ENCODE measurements at places on chromosomes 5 and 9.
A peak's percentile ranks its signal among the peaks of the same experiment; 100 is the strongest.

- DNase-seq, result no peak
Observed at GRCh38 chr9:90629991-90630390, 12.6 kb downstream of the DIRAS2 start.

- DNase-seq, result no peak
Observed at GRCh38 chr9:103082494-103082893, 87.4 kb downstream of the CYLC2 start.

DNA sequence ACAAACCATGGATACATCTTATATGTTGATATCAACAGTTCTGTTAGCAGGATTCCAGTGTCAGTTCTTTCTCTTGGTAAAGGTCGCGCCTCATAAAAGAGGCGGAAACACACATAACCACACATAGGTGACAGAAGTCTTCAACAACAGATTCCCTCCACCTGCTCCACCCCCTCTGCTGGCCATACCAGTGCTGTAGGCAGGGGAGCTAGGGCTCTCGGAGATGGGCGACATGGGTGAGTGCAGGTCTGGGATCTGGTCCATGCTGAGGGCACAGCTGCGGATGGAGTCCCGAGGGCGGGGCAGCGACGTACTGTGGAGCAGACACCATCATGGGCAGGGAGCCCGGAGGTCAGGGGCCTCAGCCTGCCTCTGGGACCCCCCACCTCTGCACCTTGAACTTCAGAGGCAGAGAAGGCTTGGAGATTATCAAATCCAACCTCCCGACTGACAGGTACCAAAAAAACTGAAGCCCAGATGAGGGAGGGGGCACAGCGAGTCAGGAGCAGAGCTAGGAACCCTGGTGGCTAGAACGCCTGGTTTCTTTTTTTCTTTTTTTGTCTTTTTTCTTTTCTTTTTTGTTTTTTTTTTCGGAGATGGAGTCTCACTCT lies 12.0 kb upstream of the TOR2A start:
- DNase-seq, result no peak

GRCh38 chr5:172005708-172006320 lies 624 bp downstream of the FBXW11 start:
- DNase-seq, result peak; percentile 21

DNA sequence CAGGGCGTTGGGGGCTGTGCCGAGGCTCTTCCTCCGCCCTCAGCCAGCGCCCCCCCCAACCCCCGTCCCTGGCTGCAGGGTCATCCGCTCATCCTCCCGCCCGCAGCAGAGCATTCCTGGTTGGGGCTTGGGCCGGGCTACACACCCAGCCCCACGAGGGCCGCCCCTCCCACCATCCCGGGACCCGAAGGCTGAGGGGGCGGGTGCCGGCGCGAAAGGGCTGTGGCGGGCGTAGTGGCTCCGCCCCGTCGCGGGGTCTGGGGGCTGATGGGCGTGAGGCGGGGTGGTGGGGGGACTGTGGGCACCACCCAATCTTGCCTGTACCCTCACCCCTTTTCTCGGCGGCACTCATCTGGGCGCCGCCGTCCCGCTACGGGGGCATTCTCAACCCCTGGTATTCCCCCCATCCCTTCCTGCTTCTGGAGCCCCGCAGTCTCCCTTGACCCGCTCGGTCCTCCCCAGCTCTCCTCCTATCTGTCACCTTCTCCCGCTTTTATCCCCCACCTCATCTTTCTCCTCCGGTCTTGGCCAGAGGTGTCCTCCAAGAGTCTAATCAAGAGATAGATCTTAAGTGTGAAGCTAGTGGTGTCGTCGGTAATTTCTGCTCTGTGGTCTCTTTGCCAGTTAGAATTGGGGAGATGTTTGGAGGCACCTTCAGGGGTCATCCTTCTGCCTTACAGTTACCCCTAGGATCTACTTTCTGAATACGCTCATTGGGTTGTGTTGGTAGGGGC lies 1.6 kb downstream of the FER start:
- DNase-seq, result peak; percentile 59

DNA sequence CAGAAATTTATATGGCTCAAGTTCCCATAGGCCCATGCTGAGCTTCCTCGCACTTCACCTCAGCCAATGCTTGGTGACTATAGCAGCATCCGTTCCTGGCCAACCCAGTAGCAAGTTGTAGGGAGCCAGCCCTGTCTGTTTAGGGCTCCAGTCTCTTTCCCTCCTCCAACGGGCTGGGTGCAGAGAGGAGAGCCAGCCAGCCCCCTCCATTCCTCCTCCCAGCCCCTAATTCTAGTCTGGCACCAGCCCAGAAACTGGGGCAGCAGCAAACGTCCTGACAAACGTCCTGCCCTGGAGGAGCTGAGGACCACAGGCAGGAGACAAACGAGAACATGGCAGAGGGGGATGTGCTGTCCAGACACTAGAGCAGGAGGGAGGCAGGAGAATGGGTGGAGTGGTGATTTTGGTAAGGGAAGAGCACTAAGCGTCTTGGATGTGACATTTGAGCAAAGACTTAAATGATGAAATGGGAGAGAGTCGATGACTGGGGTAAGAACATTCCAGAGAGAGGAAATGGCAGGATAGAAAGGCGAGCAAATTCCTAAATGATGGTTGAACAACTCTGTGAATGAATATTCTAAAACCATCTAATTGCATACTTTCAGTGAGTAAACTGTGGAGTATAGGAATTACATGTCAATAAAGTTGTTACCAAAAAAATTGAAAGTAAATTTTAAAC lies 222.5 kb upstream of the DAPK1 start:
- DNase-seq, result no peak
